ENCODE measurements at places on chromosomes 6 and 20. TPM values are rescaled to one million over a fixed set of nuclear protein-coding genes. Genes with fewer than 3 reads are reported as not detected.

DZANK1 gene
- 2.1 TPM for total RNA-seq

MROH8 gene
- total RNA-seq, result 0.32 TPM

JPH2 gene
- 0.09 TPM for total RNA-seq

HSPA12B gene
- not detected for total RNA-seq
